ENCODE measurements at places on chromosomes 6 and 20. TPM values are rescaled to one million over a fixed set of nuclear protein-coding genes. Genes with fewer than 3 reads are reported as not detected.

The NHLRC1 gene
- total RNA-seq, result 2.1 TPM

The NKX2-2 gene
- not detected for total RNA-seq

The TMEM74B gene
- not detected for total RNA-seq

The CALHM6 gene
- 2.1 TPM for total RNA-seq

The TAGAP gene
- total RNA-seq, result not detected

The RNF114 gene
- 124 TPM for total RNA-seq

The KIAA1586 gene
- total RNA-seq, result 19.9 TPM

The TFEB gene
- 5.3 TPM for total RNA-seq

The NHSL1 gene
- total RNA-seq, result 7.4 TPM

The GATA5 gene
- not detected for total RNA-seq

The RNF217 gene
- total RNA-seq, result 23.8 TPM

The CYP39A1 gene
- total RNA-seq, result not detected

The RAET1L gene
- not detected for total RNA-seq

The VSTM2L gene
- 1.8 TPM for total RNA-seq

The EDN1 gene
- total RNA-seq, result 2.8 TPM

The CDH4 gene
- total RNA-seq, result 4.1 TPM

The IP6K3 gene
- total RNA-seq, result 1.1 TPM

The GRM4 gene
- 0.30 TPM for total RNA-seq

Data from smooth muscle cell of the umbilical artery (primary cell).